ENCODE measurements at places on chromosomes 16 and 17.

DNA sequence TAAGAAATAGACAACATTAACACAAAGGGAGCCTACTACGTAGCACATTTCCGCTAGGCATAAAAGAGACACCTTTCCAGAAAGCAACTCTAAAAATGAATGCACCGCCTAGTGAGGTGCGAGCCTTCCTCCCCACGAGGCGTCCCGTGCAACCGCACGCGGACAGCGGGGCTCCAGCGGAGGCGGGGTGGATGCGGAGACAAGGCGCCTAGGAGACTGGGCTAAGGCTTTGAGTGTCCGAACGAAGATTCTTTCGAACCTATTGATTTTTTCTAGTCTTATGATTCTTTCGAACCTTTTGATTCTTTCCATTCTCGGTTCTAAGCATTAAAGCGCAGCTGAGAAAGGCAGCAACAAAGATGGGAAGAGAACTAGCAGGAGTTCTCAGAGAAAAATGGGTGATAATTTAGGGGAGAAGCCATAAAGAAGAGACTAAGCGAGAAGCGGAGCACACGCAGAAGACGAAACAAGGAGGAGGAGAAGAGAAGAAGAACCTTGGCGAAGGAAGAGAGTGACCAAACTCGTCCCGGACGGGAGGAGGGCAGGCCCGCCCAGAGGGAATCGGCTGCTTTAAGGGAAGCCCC lies 394 bp upstream of the CPD start:
- DNase-seq = no peak

GRCh38 chr17:58107306-58107705 lies 24.1 kb downstream of the DYNLL2 start:
- no peak for DNase-seq

GRCh38 chr16:4682084-4682591 lies 11.2 kb upstream of the NUDT16L1 start:
- DNase-seq = no peak

DNA sequence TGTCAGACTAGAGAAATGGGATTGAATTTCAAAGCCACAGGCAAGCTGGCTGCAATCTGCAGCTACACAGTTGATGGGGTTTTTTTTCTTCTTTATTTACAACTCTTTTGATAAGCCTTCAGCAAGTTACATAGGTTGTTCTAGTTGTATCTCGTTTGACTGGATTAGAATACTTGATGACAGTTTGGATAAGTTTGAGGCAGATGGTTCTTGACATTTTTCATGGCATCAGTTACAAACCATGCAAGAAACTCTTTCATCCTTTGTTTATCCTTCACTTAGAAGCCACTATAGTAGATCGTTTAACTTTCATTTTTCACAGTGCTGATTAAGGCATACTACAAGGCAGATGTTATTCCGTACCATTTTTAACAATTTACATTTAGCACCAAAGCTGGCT lies 238.9 kb downstream of the TOX3 start:
- DNase-seq = no peak

DNA sequence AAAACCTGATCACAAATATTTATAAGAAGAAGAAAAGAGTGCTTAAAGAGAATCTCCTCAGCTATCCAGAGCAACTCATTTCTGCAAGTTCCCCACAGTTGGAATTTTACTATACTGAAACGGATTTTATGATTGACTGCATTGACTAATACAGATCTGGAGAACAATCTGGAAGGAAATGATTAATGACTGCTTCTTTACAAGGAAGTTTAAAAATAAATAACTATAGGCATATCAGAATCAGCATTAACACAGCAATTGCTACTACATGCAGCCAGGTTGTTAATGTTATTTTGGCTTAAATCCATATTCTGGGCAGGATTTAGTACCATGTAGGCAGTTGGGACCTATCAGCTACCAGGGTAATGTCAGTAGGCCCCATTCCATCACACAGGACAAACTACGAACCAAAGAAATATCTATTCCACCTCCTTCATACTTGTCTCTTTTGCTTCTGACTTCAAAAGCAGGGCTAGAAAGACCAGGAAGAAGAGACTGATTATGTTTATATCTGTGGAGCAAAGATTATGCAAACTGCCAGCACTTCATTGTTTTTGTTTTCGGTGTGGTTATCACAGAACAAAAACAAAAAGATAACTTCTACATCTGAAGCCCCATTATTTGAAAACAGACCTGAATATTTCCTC lies 3.9 kb downstream of the SKAP1 start:
- DNase-seq = no peak

GRCh38 chr17:59796785-59797205 lies 89.3 kb downstream of the VMP1 start:
- DNase-seq = no peak

GRCh38 chr16:49021136-49021535 lies 260.5 kb downstream of the CBLN1 start:
- no peak for DNase-seq

GRCh38 chr17:44121997-44122815 lies 1.2 kb downstream of the HDAC5 start:
- DNase-seq = no peak

DNA sequence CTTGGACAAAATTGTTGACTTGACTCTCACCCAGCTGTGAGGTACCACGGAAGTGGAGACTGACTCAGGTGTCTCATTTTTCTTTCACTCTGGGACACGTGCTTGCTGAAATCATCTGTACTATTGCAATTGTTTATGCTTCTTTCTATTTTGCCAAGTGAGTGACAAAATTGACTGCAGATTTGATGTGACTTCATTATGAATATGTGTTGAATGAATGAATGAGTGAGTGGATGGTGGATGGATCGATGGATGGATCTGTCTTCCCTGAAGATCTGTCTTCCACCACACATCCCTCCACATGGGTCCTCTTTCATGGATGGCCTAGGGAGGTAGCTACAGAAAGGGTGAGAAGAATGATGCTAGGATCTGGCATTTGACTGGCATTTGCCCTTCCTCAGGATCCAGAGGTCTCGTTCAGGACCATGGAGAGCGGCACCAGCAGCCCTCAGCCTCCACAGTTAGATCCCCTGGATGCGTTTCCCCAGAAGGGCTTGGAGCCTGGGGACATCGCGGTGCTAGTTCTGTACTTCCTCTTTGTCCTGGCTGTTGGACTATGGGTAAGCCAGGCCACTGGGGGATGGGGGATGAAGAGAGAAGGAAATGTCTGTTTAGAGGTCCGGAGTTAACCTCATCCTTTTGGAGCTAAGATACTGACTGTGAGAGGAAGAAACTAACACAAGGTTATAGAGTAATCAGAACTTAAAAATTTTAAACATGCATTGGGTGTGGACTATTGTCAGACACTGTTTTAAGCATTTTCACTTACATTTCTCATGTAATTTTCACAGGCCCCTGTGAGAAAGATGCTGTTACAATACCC lies 12.7 kb downstream of the SLC5A11 start:
- DNase-seq = no peak

DNA sequence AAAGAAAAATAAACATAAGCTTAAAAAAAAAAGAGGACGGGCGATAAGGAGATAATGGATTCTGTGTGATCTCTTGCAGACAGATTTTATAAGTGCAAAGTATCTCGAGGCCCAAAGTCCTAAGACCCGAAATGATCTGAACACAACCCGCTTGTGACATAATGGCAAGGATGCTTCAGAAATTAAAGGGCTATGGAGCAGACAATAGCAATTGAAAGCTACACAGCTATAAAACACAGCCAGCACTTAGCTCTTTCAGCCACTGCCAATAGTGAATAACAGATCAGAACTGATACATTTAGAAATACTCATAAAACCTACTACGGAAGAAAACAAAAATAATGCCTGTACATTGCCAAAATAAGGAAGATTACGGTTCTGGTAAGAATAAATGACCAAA lies 117.5 kb downstream of the ZFHX3 start:
- DNase-seq = no peak

GRCh38 chr16:67804853-67805542 lies 1.4 kb downstream of the RANBP10 start:
- no peak for DNase-seq

DNA sequence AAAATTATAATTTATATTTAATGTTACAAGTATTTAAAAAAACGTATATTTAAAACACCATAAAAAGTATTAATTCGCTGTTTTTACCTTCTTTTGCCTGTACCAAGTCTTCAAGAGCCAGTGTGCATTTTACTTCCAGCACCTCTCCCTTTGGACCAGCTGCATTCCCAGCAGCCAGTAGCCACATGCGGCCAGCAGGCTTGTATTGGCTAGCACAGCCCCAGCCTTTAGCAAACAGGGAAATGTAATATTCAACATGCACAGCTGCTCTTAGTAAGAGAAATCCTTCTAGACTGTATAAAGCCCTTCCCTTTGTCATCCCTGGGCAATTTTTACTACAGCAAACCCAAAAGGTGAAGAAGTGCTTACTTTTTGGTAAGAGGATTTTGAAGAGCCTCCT lies 6.6 kb downstream of the DHODH start:
- DNase-seq = no peak

DNA sequence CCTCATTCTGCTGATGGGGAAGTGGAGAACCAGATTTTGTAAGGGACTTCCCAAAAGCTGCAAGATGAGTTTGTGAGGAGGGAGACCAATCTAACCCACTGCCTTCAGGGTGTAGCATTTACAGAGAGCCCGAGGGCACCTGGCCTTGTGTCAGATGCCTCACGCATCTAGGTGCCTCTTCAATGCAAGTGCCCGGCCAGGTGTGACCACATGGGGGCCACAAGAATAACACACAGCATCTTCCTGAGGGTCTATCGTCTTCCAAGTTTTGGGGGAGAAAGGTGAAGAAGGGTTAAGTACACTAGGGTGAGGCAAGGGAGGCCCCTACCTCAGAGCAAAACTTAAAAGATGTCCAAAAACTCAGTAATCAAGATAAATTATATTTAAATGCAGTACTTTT lies 401.7 kb upstream of the CDH5 start:
- no peak for DNase-seq

- DNase-seq = no peak
Measured at GRCh38 chr16:81711657-81712319, 67.3 kb upstream of the PLCG2 start.

DNA sequence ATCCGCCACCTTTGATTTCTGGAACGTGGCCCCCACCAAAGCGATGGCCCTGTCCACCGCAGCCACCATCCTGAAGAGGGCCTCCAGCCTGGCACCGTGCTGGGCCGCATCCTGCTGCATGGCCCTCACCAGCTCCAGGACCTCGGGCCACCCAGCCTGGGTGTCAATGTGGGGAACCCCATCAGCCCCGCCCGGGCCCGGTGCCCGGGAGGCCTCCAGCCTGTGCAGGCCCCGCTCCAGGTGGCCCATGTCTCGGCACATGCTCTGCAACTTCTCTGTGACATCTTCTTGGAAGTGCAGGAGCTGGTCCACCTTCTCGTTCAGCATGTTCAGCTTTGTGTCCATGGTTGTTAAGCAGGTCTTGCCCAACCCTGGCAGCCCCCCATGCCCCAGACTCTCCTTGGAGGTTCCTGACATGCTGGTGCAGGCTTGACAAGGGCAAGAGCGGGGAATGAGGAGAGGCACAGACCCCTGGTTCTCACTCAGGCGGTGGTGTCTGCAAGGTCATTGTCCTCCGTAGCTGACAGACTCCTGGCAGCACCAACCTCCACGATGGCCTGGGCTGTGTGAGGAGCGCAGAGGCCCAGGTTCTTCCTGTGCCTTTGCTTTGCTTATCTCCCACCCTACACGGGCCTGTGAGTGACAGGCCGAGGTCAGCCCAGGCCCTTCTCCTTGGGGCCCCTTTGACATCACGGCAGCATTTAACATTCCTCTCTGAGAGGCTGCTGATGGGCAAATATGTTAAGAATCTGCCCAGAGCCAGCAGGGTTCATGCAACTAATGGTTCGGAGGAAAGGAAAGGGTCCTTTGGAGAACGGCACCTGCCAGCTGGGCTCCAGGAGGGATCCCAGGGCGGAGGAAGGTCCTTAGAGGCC lies at the start of gene MYLK3:
MYLK3 (minus strand) TSS at position 568 of the 875 bp plus-strand sequence; CDS start at position 417, 151 bp downstream.
- no peak for DNase-seq

DNA sequence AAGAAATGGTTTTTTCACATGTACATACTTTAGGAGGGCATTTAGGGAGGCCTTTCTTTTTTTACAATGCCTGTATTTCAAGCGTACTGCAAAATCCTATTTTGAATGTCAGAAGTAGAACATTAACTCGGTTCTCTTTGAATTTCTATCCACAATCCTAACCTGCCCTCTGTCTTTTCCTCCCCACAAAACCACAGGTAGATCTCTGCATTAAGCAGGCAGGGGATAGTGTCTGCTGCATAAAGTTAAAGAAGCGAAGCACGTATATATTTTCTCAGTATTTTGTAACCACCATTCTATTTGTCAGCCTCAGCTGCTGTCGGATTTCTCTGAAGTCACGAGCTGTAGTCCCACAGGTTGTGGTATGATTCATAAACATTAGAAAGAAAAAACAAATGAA lies 137.5 kb downstream of the SHISA6 start:
- no peak for DNase-seq

DNA sequence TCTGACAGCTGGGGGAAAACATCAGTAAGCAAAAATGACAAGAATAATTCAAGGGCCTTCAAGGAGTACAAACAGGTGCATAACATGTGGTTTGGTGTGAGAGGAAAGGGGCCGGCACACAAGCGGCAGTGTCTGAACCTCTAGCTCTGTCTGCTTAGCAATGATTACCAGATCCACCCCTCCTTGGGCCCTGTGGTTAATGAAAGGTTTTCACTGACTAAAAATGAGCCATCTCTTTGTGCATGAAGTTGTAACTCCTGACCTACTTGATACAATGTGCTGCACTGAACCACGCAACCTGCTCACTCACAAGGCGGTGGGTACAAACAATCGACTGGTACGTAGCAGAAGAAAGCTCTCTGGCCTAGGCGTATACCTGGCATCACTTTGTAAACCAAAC lies 15.1 kb downstream of the FAM117A start:
- no peak for DNase-seq

DNA sequence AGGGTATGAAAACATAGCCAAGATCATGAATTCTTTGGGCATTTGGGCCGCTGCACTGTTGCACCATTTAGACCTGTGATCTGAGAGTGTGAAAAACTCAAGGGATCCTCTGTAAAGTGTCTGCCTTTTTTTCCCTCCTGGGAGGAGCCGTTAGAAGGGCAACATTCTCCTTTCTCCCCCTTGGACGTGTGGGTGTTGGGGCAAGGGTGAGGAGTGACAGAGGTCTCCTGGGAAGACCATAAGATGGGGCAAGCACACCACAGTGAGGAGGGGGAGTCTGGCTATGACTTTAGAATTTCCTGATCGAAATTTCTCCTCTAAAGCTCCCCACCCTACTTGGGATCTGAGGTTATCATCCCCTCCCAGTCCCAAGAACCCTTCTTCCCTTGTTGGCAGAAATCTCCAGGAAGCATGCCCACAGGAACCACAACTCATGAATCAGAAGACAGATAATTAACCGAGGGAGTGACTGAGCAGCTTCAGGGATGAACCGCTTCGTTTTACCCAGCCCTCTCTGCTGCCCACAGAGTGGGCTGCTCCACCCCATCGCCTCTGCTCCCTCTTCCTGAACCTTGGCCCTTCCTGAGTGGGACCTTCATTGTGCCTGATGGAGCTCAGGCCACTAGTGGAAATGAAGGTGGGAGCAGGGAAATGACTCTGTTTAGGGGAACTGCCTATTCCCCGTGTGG lies 4.2 kb downstream of the ITGB3 start:
- DNase-seq = no peak

Data from cortex of kidney (tissue), 1 donor.